ENCODE measurements at places on chromosomes 6 and 20.

- no peak for DNase-seq
Observed at GRCh38 chr6:134830194-134830593, 119.7 kb downstream of the ALDH8A1 start.

DNA sequence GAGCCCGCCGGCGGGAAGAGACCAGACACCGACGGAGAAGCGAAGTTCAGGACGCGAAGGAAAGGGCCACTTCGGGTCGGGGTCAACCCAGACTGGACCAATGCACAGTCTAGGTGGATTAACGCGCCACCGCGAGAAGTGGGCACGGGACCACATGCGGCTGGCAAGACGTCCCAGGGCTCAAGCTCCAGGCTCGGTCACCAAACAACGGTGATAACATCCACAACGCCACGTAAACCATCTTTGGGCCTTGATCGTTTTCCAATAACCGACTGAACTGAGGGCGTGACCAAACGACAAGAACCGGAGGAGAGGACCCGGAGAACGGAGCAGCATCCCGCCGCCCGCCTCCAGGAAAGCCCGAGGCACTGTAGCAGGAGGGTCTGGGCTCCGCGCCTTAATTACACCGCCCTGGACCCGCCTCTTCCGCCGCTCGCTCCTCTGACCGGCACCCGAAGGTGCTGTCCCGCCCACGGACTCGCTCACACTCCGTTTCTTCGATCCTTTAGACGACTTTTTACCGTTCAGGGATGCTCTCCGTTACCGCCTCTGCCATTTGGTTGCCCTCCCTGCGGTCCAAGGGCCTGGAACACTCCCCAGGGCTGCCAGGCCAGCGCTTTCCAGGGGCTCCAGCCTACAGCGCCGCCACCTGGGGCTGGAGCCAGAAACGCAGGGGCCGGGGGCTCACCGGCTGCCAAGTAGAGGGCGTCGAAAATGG lies 44.1 kb downstream of the DPPA5 start:
- peak; percentile 60 for DNase-seq

DNA sequence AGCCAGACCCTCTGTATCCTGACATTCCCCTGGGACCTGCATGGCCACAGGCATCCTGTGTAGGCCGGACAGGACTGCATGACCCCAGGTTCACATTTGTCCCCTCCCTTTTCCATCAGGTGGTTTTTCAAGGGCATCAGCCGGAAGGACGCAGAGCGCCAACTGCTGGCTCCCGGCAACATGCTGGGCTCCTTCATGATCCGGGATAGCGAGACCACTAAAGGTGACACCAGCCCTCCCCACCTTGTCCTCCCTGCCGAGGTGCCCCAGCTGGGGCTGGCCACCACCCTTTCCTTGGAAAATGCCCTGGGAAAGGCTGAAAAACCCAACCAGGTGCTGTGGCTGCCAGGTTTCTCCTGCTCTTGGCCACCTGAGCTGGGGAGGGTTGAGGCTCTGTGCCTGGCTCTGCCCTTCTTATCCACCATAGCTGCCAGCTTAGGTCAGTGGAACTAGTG lies 27.6 kb downstream of the HCK start:
- no peak for DNase-seq

GRCh38 chr20:40849456-40849855 lies 160.4 kb upstream of the MAFB start:
- no peak for DNase-seq

GRCh38 chr20:35508493-35509218 lies 20.8 kb downstream of the C20orf173 start:
- DNase-seq = no peak
